Pericardium fibroblast (primary cell): ENCODE measurements at places on chromosomes 2 and 18. TPM values are rescaled to one million over a fixed set of nuclear protein-coding genes. Genes with fewer than 3 reads are reported as not detected.

The M1AP gene
- total RNA-seq = not detected in 2 replicates

The FAM136A gene
- total RNA-seq = 16.9 and 25.8 TPM in 2 replicates

The AGXT gene
- total RNA-seq = not detected in 2 replicates

The TMEM198 gene
- total RNA-seq = 1.9 and 10.2 TPM in 2 replicates

The MPP4 gene
- total RNA-seq = 0.93 and 1.1 TPM in 2 replicates

The MAB21L4 gene
- not detected in 2 replicates for total RNA-seq

The REG3A gene
- total RNA-seq = not detected in 2 replicates

The ZNF397 gene
- total RNA-seq = 6.4 and 9.1 TPM in 2 replicates

The DUSP2 gene
- 3.5 and 6.6 TPM in 2 replicates for total RNA-seq

The NOTO gene
- not detected in 2 replicates for total RNA-seq

The TRIP12 gene
- total RNA-seq = 83.6 and 94.0 TPM in 2 replicates

The MYCN gene
- not detected in 2 replicates for total RNA-seq

The SLC38A11 gene
- not detected in 2 replicates for total RNA-seq

The MRO gene
- total RNA-seq = 0.82 and 2.0 TPM in 2 replicates

The ZSWIM2 gene
- not detected in 2 replicates for total RNA-seq

The NFATC1 gene
- 7.5 and 8.3 TPM in 2 replicates for total RNA-seq
